ENCODE measurements at places on chromosomes 7 and 10.

GRCh38 chr7:5695727-5696345 is 85.6 kb downstream of the RNF216 start:
- DNase-seq = no peak

DNA sequence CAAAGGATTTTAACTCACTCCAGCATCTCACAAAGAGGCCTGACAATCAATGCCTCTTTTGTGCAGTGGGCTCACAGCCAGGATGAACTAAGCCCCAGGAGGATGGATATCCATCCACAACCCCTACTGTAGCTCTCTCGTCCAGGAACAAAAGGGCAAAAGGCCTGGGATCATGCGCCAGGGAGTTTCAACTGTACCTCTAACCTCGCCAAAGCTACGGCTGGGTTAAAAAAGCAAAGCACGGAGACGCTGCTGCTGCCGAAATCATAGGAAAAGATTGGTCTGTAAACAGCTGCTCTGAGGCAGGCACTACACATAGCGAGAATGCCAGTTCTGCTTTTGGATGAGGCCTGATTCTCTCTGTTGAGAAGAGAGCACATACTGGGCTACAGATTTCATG is 32.1 kb downstream of the VSTM4 start:
- no peak for DNase-seq

GRCh38 chr10:12740813-12741212 is 260.7 kb downstream of the CCDC3 start:
- no peak for DNase-seq

- DNase-seq = no peak
Measured at GRCh38 chr10:32893434-32893833, 64.6 kb downstream of the ITGB1 start.

DNA sequence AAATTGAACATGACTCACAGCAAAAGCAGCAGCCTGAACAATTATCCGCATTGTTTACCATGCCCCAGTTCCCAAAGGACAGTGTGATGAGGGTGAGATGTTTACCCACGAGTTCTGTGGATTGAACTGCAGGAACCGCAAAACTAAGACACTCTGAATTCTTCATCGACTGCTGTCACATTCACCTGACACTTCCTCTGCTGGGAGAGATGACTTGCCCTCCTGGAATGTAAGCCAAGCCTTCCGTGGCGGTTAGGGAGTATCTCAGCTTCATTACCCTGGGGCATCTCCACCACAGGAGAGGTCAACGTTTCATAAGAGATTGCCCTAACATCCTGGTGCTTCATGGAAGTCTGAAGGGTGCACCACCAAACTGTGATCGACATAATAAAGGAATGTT is 374.6 kb upstream of the ADARB2 start:
- DNase-seq = no peak

GRCh38 chr7:64183827-64184372 is 23.1 kb upstream of the ZNF735 start:
- no peak for DNase-seq

DNA sequence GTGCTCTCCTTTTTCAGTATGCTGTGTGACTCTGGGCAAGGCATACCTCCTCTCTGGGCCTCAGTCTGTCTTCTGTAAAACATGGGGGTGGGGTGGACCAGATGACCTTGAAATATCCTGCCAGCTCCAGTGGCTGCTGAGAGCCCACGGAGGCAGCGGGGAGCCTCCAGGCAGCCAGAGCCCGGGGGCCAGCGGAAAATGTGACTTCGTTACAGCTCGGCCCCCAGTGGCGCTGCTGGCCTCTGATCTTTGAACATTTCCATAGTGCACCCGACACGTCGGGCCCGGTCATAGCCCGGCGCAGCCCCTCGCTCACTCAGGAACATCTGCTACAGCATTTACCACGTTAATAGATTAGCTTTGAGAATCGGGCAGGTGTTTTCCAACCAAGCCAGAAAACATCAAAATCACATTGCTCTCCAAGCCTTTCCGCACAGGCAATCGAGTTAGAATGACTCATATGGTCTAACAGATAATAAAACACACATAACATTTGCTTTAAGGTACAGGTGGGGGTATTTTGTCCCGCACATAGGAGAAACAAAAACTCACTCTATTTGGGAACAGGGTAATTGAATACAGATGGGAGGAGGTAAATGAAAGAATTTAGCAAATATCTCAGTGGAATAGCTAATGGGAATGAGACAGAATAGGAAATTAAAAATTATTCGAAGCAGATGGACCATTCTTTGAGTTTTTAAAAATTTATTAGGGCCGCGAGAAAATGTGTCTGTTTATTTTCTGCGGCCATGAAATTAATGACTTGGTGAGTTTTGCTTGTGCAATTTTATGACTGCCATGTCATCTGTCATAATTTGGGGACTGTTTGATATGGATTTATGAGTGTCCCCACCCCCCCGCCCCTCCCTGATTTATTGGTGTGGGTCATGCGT is 26.3 kb upstream of the COMTD1 start:
- DNase-seq = no peak

- DNase-seq = no peak
Measured at GRCh38 chr7:152969335-152969734, 209.8 kb downstream of the ACTR3B start.

DNA sequence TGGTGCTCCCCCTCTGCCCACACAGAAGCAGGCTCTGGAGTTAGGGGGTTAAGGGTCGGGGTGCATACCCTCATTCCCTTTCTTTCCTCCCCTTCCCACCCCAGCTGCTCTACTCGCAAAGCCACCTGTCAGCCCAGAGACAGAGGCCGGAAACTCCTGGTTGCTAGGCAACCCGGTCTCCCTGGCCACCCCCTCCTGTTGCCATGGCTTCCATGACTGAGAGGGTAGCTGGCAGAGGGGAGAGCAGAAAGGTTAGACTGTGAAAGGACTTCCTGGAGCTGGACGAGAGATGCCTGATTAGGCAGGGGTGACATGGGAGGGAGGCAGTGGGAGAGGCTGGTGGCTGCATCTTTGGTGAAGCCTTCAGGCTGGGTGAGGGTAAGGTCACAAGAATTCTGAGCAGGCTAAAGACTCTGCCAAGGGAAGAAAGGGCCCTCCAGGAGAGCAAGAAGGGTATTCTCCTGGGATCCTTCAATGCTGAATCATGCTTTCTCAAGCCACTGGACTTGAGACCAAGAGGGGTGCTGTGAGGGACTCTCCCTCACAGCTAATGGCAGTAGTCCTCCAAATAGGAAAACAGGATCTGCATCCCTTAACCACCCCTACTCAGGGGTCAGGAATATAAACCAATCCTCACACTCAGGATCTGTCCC is 5.4 kb downstream of the PSD start:
- DNase-seq = no peak

DNA sequence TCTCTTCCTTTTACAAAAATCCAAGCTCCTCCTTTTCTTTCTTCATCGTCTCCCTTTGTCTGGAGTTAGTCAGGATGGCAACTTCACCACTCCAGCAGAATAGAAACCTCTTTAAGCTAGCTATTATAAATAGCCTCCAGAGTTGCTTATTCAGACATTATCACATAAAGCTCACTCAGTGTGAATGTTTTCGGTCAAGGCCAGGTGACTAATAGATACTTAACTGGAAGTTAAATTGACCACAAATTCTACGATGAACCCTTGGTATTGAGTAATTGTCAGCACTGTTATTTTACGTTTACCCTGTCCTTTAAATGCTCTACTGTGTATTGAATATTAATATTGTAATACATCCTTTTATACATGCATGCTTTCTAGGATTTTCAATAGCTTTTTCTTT is 340.4 kb downstream of the OTUD1 start:
- no peak for DNase-seq

- no peak for DNase-seq
Measured at GRCh38 chr10:57741751-57742150, 525.9 kb downstream of the IPMK start.

DNA sequence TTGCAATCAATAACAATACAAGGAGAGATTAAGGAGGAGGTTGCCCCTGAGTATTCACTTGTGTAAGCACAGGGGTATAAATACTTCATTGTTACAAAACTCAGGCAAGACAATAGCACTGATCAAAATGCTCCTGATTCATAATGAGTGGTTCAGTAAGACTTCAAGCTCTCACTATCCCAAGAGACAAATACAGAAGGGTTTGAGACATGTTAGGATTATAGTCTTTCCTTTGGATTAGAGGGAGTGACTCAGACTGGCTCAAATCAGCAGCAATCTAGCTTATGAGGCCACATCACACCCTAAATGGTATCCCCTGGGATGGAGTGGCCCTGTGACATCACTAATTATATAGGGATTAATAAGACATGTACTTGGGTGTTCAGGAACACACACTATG is 167.2 kb upstream of the HGF start:
- no peak for DNase-seq

GRCh38 chr10:6176691-6177231 is 26.0 kb upstream of the PFKFB3 start:
- no peak for DNase-seq

DNA sequence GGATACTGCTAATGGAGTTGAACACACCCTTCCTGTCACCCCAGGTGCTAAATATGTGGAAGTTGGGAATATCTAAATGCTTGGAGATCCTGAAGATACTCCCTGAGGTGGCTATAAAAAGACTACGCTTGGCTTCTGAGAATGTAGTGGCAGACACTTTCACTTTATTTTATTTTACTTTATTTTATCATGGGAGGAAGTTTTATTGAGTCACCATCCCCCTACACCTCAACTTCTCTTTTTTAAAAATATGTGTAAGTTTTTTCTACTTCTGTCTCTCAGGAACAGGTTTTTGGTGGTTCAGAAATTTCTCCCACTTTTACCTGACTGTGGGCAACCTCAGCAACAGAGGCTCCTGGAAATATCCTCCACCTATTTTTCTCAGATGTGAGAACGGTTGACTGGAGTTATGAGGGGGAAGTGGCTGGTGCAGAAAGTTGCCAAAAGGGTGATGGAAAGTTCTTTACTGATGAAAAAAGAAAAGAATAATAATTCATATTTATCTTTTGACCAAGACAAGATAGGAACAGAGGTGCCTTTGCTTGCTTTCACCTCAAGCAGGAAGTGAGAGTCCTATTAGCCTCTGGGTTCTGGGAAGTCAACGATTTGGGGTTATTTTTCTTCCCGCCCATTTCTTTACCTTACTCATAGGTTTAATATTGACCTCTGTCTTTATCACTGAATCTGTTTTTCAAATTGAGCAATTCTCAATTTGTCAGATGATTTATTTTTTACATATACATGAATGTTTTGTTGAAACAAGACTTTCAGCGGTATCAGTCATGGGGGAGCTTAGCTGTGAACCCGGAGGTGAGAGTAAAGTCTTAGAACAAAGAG is 103.6 kb downstream of the AHR start:
- DNase-seq = no peak

DNA sequence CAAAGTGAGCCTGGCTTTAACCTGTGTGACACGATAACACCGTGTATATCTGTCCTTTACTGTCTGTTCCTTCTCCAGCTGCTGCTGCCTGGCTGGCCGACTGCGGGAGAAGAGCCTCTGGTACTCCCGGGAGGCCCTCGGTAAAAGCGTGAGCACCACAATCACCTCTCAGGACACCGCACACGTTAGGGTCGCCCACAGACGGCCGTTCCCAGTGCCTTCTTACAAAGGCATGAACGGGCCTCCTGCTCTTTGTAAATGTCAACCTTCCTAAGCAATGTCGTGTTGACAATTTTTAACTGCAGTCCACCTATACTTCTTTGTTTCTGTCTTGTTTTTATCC is 177.6 kb downstream of the DIP2C start:
- DNase-seq = no peak

DNA sequence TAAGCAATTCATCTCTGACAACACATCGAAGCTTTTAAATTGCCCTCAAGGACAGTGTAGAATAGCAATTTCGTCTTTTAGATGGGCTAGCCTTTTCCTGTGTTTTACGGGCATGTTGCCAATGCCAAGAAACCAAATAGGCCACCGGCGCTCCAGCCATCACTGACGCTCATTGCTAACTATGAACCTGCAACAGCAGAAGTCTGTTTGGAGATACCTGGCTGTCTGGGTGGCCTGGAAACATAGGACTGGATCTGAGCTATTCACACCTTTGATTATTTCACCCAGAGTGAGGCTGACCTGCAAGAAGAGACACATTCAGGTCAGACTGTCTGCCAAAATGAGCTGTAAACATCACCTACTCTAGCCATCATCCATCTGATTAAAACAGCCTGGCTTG is 12.0 kb downstream of the KPNA7 start:
- DNase-seq = no peak

DNA sequence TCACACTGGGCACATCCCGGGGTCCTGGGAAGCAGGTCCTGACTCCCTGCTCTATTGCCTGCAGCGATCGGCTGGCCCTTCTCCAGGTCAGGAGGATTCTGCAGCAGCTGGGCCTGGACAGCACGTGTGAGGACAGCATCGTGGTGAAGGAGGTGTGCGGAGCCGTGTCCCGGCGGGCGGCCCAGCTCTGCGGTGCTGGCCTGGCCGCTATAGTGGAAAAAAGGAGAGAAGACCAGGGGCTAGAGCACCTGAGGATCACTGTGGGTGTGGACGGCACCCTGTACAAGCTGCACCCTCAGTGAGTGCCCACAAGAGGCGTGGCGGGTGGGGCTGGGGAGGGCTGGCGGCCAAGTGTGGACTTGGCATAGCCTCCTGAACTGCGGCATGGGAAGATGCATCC is 12.8 kb upstream of the HK1 start:
- DNase-seq = no peak

DNA sequence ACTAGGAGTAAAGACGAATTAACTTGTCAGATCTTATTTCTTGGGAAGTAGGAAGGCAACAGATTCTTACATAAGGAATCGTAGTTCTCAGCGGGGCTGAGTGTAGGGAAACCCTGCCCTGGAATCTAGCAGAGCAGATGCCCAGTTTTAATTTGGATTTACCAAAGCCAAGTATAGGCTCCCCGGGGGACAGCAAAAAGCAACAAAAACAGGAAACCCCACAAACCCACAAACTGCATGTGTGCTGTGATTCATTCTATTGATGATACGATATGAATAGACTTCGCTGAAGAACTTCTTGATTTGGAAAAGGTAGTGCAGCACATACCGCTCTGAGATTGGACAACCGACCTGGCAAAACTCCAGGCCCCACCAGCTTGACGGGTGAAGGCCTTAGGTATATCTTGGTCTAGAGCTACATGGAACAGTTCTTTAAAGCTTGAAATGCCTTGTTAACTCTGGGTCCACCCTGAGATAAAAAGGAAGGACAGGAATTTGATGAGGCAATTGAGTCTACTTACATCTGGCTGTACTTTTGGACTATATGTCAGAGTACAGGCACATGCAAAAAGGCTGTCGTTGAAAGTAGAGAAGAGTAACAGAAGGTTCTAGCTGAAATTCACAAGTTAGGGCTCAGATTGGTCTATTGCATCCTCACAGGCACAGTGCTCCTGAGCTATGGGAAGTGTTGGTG is 49.1 kb downstream of the STRA8 start:
- DNase-seq = no peak

GRCh38 chr7:141945356-141945755 is 1.4 kb downstream of the CLEC5A start:
- DNase-seq = no peak

DNA sequence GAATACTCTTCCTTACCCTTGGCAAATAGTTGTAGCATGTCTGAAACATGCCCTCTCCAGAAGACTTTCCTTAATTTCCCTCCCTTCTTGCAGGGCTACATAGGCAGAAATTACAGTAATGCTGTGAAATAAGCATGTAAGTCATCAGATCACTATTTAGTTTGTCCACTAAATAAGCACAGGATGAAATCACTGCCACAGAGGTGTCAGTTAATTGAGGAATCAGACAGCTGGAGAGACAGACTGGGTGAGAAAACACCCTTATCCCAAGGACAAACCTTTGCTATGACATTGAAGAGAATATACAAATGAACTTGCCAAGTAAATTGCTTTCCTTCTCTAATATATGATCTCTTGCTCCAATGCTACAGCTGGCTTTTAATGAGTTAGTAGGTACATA is 129.3 kb downstream of the CHRM2 start:
- no peak for DNase-seq

GRCh38 chr10:66925373-66925772 is 463 bp upstream of the LRRTM3 start:
- DNase-seq = no peak

Measured in hypothalamus (tissue), 51 donors.